ENCODE measurements at places on chromosomes 11 and 22.
A peak's percentile ranks its signal among the peaks of the same experiment; 100 is the strongest.

DNA sequence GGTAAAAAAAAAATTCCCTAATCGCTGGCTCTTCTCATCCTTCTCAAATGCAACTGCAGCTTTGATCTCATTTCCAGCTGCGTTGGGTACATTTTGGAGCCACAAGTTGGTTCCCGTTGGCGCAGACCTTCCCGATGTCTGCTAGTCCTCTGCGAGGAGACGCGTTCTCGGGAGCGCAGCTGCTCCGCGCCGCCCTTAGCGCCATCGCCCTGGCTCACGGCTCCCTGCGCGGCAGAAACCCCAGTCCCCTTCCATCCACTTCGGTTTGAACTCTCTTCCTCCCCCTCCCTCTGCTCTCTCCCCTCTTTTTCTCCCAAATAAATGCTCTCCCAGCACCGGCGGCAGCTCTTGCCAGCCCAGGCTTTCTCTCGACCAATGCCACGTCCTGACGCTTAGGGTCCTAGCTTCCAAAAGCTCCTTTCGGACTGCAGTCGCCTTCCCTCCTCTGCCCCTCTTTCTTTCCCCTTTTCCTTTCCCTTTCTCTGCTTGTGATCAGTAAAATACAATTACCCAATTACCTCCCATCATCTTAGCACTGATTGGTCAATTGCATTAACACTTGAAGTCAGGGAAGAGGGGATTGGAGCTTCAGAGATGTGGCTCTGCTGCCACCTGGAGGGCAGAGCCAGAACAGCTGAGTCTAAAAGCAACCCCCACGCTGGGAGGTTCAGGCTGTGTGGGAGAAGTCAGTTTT, 1165.7 kb downstream of the LRRC4C start:
- peak; percentile 25 for DNase-seq

DNA sequence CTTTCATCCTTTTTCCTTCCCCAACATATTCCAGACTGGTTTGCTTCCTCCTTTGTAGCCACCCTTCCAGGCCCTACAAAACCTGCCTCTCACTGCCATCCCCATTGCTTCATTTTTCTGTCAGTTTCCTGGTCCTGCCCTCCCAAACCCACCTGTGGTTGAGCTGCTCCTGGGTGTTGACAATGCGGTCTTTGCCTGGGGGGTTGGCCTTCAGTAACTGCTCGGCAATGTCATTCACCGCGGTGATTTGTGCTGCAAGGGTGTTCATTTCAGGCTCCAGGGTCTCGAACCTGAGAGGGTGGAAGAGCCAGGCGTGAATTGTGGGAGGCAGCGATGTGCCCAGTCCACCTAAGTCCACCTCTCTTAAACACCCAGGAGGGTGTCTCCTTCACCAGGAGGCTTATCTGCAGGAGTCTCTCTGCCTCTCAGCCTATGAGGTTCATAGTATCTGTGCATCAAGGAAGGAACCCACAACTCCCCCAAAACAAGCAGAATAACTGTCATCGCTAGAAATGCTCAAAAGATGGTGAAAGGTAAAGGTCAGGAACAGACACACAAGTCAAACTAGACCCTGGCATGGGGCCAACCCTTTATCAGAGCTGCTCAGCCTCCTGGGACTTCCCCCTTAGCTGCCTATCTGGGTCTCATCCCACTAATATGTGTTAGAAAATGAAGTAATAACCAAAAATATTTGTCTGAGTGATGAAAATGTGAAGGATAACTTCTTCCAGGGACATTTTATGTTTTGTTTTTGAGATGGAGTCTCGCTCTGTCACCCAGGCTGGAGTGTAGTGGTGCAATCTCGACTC, 23.9 kb upstream of the RBM4B start:
- no peak for DNase-seq

DNA sequence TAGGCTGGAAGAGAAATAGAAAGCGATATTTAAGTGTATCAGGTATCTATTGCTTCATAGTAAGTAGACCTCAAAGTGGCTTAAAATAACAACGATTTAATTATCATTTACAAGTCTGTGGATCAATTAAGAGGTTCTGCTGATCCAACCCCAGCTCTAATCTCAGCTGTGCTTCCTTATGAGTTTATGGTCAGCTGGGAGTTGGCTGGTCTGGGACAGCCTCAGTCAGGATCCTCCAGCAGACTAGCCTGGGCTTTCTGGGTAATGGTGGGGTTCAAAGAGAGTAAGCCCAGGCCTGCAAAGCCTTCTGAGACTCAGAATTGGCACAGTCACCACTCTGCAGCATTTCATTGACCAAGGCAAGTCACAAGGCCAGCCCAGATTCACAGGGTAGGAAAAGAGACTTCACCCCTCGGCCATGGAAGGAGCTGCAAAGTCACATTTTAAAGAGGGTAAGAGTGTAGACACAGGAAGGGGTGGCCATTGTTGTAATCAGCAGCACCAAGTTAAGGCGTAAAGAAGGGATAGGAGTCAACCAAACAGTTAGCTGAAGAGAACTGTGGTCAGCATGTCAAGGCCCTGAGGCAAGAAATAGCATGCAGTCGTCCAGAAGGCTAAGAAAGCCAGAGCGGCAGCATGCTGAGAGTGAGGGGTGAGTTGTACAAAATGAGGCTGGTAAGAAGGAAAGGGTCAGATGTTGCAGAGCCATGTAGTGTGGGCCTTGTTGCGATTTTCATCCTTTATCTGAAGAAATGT, 168.2 kb downstream of the ETS1 start:
- DNase-seq, result no peak

DNA sequence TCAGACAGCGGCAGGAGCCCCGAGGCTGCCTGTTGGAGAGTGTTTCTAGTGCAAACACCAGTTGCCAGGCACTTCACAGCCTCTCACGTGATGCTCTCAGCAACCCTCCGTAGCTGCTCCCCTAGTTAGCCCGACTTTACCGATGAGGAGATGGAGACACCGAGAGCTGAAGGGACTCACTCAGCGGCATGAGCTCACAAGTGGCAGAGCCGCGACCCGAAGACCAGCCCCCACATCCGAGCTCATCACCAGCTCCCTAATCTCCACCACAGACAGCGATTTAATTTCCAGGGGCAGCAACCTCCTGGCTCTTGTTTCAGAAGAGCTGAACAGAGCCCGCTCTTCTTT, 28.7 kb upstream of the RTL6 start:
- DNase-seq, result no peak

- no peak for DNase-seq
Observed at GRCh38 chr11:32430568-32431381, 4.6 kb downstream of the WT1 start.

- DNase-seq, result no peak
Observed at GRCh38 chr22:17167486-17167885, 8.4 kb upstream of the HDHD5 start.

Measured in LHCN-M2 (cell line).